ENCODE measurements at places on chromosomes 5 and 9. TPM values are rescaled to one million over a fixed set of nuclear protein-coding genes. Genes with fewer than 3 reads are reported as not detected.

DNA sequence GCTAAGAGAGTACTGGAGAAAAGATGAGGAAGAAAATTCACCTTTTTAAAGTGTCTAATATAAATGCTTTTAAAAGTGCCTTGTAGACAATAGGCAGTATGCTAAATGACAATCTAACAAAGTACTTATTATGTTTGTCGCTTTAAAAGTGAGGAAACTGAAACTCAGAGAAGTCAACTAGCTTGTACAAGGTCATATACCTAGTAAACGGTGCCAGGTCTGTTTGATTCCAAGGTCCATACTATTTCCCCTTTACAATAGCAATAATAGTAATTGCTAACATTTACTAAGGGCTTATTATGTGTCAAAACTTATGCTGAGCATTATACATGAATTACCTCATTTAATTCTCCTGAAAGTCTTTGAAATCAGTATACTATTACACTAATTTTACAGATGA lies 328.6 kb upstream of the SLC24A2 start:
- DNase-seq: no peak

GRCh38 chr5:73747696-73748380 lies 121.8 kb downstream of the ARHGEF28 start:
- DNase-seq: peak; percentile 51

Gene INSYN2B
- 3.0 TPM for total RNA-seq

Gene IRX2
- total RNA-seq: not detected

Gene RAB3C
- total RNA-seq: 4.2 TPM

Gene SPATA31E1
- total RNA-seq: not detected
